ENCODE measurements at places on chromosomes 7 and 10.
A peak's percentile ranks its signal among the peaks of the same experiment; 100 is the strongest.

DNA sequence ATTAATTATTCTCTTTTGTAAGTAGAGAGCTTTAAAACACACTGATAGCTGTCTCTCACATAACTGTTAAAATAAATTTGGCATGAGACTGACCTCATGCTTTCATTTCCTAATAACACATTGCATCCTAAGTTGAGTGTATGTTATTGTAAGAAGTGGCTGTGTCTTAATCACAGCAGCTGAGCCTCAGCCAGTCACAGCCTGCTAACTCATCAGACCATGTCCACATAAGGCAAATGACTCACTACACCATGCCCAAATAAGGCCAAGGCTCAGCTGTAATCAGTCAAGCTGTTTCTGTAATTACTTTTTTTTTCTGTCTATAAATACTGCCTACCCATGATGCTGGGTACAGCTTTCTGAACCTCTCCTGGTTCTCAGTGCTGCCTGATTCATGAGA is 860.9 kb downstream of the XPNPEP1 start:
- no peak for DNase-seq

DNA sequence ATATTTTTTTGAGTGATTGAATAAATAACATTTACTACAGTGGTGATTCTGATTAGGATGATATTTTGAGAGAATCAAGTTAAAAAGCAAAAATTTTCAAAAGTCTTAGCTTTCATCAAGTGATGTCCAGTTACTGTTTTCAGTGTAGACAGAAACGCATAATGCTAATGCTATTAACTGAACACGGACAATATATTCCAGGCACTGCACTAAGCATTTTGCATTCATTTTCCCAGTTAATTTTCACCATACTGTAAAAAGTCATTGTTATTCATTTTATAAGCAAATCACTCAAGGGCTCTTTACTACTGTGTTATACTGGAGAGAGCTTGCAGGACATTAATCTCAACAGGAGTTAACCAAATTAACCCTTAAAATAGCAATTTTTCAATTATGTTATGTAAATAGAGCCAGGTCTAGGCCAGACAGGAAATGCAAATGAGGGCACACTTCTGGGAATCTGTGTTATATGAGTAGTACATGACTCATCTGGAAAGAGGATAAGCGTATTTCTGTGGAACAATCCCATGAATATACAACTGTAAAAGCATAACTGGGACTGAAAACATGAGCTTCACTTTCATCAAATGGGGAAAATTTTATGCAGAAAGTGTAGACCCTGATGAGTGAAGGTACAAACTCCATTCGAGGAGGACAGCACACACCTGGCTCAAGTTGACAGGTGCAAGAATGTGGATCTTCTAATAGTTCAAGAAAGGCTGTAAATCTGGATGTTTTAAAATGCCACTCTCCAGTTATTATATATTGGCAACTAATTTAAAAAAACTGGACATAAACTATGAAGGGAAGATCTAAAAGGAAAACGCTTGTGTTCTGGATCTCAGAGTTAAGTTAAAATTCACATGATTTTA is 75.4 kb downstream of the ANK3 start:
- no peak for DNase-seq

- DNase-seq: no peak
These were observed 74.9 kb downstream of the HDAC9 start for GRCh38 chr7:18570441-18570840.

DNA sequence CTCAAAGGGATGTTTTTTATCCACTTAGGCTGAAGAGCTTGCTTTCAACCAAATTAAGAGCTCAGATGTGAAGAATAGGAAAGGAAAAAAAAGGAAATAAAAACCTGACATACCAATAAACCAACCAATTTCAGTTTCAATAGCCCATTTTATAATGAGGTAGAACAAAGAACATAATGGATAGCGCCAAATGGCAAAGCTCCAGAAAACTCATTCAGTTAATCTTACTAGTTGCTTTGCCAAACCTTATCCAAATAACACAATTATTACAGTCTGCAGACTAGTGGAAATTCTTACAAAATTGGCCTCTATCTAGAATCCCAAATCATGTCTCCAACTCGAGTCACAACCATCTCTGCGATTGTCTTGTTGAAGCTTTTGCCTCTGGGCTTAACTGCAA is 337.0 kb downstream of the CRPPA start:
- DNase-seq: no peak

GRCh38 chr10:52313933-52314821 is at the start of gene DKK1:
Gene DKK1, plus strand, starts transcription at chr10:52314281. Its CDS starts 154 bp downstream, at chr10:52314435.
- DNase-seq: peak; percentile 17

- DNase-seq: no peak
These were observed 34.8 kb upstream of the AGR2 start for GRCh38 chr7:16839646-16840045.

- no peak for DNase-seq
These were observed 347.8 kb downstream of the ARL4A start for GRCh38 chr7:13035233-13035632.

DNA sequence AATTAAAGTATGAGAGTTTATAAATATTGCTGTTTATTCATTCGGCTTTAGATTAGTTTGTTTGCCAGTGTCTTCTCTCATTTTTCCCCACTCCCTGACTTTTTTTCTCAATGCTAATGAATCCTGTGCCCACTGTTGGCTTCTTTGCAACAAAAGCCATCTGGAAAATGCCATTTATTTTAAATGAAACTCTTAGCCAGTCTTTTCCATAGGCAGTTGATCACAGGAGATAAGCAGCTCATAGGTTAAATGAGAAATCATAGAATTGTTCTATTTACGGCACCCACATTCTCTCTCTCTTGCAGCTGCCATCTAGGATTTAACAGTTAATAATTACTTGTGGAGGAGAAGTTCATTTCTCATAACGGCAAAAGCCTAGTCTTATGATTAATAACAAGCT is 249.3 kb upstream of the POM121L12 start:
- DNase-seq: no peak

DNA sequence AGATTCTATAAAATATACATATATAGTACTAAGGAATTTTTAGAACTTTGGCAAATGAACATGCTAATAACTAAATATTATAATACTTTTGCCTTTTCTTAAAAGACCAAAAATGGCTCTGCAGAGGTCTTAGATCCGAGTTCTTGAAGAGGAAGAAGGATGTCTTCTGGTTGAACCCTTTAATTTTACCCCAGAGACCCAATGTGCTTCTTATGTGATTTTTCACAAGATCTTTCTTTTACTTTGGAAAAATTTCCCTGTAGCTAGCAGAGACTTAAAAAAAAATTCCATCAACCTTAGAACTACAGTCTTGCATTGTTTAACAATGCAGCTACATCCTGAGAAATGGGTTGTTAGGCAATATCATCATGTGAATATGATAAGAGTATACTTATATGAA is 663.2 kb downstream of the PARD3 start:
- no peak for DNase-seq

- DNase-seq: peak; percentile 79
These were observed at the start of gene SMO for GRCh38 chr7:129188372-129188891. Gene SMO, plus strand, starts transcription at chr7:129188633. Its CDS starts 519 bp downstream, at chr7:129189152.

GRCh38 chr10:129411393-129411705 is 55.7 kb upstream of the MGMT start:
- no peak for DNase-seq

GRCh38 chr7:36563706-36564327 is 160.5 kb downstream of the AOAH start:
- DNase-seq: no peak

DNA sequence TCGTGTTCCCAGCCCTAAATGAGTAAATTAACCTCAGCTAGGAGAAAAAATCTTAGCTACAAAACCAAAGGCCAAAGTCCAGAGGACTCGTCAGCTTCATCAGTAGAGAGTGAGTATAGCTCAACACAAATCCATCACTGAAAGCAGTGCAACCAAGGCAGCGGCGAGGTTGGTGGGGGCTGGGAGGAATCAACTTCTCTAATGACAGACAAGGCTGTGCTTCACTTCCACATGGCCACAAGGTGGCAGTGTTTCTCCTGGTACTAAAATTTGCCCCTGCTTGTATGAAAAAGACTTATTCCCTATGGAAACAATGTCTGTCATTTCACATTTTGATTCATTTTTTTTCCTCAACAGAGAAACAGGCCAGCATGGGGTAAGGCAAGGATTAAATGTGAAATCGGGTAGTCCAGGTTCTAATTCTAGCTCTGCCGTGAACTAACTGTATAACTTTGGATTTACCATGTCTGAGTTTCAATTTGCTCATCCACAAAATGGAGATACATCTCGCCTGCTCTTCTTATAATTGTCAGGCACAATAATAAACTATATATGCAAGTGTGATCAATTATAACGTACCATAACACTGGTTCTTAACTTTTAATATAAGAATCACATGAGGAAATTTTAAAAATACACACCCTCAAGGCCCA is 39.3 kb downstream of the FAS start:
- peak; percentile 60 for DNase-seq

DNA sequence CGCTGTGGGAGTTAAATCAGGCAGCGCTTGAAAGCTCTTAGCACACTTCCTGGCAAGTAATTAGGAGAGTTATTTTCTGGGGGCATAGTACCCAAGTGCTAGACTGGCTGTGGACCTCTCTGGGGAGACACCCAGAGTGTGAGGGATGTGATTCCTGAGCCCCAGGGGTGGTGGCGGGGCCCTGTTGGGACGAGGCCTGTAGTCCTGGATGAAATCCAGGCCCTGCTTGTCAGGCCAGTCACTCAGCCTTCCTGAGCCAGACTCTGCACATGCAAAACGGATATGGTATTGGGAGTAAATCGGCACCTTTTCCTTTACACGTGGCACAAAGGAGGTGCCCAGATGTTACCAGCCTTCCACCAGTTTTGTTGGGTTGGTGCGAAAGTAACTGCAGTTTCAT is 31.2 kb downstream of the TRRAP start:
- DNase-seq: no peak

- no peak for DNase-seq
These were observed 12.5 kb downstream of the MMRN2 start for GRCh38 chr10:86944907-86945306.

- DNase-seq: no peak
These were observed 195.3 kb upstream of the TPK1 start for GRCh38 chr7:145031162-145031561.

- DNase-seq: no peak
These were observed 6.0 kb downstream of the TAS2R40 start for GRCh38 chr7:143227806-143228205.

DNA sequence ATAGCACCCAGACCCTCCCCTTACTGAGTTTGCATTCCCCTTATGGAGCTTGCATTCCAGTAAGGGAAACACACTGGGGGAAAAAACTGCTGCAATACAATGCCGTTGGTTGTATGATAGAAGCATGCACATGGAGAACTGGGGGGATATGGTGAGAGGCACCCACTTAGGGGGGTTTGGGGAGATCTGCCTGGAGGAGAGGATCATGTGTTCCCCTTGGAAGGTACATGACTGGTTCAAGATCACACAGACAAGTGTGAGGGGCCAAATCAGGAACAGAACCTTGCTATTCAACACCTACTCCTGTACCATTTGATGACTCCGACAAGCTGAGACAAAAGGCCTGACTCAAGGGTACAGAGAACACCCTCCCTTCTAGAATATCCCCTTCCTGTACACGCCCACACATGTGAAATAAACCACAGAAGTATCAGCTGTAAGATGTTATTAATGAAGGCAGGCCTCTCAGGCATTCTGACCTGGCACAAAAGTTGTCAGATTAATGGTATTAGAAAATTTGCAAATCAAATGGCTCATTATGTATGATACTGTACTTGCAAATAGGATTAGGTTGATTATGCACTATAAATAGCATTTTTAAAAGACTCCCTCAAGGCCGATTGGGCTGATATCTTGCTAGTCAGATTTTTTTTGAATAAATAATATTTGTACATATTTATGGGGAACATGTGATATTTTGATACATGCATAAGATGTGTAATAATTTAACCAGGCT is 122.2 kb downstream of the NPY start:
- peak; percentile 32 for DNase-seq

DNA sequence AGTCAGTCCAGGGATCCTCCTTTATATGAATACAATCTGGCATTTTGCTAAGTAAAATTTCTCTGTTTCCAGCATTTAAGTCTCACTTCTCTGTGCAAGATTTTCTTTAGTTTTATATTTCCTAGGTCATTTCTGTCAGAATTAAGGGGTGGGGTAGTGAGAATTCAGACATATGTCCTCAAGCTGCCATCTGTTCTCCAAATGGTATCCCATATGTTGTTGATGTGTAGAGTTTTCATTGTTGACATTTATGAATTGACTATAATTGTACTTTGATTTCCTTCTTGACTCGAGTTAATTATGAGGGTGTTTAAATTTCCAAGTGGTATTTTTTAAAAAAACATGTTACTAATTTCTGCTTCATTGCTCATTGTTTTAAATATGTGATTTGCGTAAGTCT is 148.8 kb downstream of the NPSR1 start:
- DNase-seq: no peak

- DNase-seq: no peak
These were observed 134.5 kb downstream of the PPP1R3A start for GRCh38 chr7:113784316-113784715.

GRCh38 chr7:86929293-86930109 is 130.0 kb downstream of the ELAPOR2 start:
- no peak for DNase-seq

DNA sequence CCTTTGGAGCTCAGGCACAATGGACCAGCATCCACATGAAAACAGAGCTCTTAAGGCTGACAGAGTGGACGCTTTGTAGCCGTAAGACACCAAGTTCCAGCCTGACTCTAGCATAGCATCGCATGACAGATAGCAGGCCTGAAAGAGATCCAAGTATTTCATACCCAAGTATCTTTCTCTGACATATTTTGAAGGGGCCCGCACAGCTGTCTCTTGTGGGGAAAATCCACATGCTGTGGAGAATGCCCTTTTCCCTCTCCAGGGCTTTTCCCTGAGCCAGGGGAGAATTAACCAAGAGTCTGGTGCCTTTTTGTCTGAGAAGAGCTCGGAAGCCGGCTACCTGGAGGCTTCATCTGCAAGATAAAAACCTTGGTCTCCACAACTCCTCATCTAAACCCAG is 51.0 kb downstream of the CFAP46 start:
- no peak for DNase-seq

DNA sequence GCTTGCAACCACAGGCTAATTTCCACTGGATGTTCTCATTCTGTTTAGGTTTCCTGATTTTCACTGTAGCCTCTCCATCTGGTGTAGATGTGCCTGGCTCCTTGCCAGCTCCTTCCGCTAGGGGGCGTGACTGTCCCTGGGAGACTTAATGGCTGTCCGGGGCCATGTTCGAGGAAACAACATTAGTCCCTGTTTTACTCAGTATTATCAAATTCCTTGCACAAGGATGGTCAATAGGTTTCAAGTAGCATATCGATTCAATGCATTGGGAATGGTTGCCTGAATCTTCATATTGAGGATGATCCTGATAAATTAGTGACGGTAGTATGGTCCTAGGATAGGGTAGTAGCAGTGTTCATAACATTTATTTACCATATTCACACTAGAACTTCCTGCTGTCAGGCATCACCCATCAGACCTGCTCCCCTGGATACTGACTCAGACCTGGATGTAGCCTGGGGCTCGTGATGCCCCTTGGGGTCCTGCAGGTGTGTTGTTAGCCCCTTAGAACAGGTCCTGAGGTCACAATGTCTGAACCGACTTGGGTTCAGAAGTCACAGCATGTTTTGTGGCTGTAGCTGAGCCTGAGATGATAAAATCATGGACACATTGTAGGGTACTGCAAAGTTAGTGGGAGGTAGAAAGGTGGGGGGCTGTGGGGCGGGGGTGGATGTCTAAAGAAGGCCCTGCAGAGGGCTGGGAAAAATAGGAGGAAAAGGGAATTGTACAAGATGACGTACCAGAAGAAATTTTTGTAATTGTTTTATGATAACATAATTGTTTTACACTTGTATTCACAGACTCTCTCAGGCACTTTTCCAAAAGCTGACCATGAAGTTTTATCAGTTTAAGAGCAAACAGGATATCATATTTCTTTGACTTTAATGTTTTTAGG is 8.9 kb upstream of the EXOC6 start:
- peak; percentile 27 for DNase-seq

GRCh38 chr10:101066146-101066895 is 4.5 kb downstream of the KAZALD1 start:
- DNase-seq: peak; percentile 78

Measured in GM20000 (cell line).